ENCODE measurements at places on chromosomes 12 and 14.

DNA sequence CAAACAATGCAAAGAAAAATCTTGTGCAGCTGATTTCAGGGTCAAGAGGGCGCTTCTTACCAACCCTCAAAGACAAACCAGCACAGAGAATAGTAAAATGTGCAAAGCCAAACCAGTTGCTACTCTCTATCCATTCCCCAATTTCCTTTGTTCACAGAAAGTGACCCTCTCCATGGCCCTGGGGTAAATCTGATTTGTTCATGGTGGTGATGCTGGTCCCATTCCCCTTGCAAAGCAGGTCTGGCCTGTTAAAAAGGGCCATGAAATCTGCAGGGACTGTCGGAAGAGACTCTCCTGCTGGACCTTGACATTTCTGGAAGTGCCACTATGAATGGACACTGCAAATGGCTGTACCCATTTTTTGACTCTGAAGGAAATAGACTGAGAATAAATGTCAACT lies 113.5 kb downstream of the HMGA2 start:
- no peak for DNase-seq

GRCh38 chr12:133217219-133217618 lies 18.5 kb downstream of the ANHX start:
- DNase-seq = no peak

DNA sequence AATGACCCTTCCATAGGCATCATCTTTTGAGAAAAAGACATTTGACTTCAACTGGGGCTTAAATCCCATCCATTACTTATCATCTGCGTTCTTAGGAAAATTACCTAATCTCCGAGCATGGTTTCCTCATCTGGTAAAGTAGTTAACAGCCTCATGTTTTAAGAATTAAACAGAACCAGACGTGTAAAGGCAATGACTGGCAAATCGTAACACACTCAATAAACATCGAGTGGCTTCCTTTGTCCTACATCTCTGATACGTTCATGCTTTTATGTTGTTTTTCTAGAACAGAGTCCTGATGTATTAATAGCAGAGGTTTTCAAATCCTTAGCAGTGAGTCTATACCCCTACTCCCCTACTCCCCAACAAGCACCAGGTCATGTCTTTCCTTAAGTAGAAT lies 189.7 kb upstream of the RGS6 start:
- no peak for DNase-seq

- peak; percentile 42 for DNase-seq
Observed at GRCh38 chr12:49369411-49370145, 2.3 kb downstream of the SPATS2 start.

DNA sequence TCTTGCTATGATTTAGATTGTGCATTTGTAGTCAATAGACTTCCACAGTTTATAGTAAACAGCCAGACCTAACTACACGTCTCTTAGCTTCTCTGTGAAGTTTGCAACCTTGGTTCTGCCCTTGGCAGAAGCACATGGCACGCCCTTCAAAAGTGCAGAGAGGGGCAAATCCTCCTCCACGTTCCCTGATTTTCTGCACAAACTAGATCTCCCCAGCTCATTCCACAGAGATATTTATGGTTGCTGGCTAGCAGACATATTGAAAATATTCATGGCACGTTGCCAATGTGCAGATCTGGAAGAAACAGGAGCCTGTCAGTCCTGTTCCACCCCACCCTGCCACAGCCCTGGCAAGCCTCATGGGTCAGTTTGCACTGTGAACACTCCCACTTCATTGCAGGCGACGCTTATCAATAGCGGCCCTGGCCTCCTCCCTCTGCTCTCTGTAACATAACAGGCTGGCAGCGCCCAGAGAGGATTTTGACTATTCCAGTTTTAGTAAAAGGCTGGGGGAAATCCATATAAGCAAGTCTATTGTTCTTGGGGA lies 6.5 kb upstream of the LGALS3 start:
- DNase-seq = no peak

GRCh38 chr12:2583642-2584401 lies 210.9 kb upstream of the FKBP4 start:
- no peak for DNase-seq

DNA sequence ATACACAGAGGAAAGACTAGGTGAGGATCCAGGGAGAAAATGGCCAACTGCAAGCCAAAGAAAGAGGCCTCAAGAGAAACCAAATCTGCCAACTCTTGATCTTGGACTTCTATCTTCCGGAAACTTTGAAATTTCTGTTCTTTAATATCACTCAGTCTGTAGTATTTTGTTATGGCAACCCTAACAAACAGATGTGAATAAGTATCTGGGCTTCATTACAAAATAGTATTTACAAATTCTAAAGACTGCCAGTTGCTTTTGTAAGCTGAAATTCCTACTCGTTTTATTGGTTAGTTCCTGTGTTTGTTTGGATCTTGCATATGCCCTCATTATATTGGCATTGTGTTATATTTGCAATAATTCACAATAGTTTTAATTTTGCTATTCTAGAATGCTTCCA lies 143.2 kb upstream of the USP15 start:
- no peak for DNase-seq

- DNase-seq = no peak
Observed at GRCh38 chr12:31868965-31869364, 90.2 kb upstream of the RESF1 start.

DNA sequence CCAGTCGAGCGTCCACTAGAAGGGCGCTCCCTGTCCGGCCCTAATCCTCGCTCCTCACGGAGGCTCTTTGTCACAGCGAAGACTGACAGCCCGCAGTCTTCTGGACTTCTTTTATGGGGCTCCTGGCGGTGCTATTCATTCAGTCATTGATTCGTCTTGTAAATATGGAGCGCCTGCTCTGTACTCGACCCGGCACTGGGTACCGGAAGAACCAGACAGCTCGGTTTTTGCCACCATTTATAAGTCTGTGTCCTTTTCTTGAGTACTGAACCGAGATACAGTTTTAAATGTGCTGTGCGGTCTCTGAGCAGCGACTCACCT lies 570 bp downstream of the DMAC2L start:
- no peak for DNase-seq

All from activated T-cell treated with anti-CD3 and anti-CD28 coated beads, Interleukin-2, amount 50 U/mL, for 48 hours (primary cell).